ENCODE measurements at places on chromosomes 3 and 15.

DNA sequence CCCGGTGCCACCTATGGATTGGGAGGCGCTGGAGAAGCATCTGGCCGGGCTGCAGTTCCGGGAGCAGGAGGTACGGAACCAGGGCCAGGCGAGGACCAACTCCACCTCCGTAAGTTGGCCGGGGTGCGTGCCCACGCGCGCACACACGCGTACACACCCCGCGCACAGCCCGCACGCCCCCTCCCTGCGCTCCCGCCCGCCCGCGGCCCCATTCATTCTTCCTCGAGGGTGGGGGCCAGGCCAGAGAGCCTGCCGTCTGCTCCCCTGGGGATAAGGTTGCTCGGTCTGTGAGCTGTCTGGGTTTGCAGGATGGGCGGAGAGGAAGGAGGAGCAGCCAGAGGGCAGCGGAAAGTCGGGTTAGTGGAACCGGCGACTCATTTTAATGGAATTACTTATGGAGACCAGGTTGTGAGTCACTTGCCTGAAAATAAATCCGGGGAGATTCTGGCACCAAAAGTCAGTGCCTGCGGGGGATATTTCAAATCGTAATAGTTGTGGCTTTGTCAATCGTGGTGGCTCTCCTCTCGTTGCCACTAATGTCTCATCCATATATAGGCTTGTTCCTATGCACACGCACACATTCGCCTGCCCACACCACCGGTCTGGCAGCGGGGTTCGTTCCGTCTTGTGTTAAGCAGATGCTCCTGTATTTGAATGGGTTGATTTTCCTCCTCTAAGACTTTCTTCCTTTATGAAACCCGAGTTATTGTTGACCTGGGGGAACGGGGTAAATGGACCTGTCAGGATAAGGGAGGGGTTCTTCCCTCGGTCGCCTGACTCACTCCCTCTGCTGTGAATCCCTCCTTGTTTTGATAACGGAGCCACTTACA, 223.4 kb upstream of the IL12A start:
- peak; percentile 70 for DNase-seq

DNA sequence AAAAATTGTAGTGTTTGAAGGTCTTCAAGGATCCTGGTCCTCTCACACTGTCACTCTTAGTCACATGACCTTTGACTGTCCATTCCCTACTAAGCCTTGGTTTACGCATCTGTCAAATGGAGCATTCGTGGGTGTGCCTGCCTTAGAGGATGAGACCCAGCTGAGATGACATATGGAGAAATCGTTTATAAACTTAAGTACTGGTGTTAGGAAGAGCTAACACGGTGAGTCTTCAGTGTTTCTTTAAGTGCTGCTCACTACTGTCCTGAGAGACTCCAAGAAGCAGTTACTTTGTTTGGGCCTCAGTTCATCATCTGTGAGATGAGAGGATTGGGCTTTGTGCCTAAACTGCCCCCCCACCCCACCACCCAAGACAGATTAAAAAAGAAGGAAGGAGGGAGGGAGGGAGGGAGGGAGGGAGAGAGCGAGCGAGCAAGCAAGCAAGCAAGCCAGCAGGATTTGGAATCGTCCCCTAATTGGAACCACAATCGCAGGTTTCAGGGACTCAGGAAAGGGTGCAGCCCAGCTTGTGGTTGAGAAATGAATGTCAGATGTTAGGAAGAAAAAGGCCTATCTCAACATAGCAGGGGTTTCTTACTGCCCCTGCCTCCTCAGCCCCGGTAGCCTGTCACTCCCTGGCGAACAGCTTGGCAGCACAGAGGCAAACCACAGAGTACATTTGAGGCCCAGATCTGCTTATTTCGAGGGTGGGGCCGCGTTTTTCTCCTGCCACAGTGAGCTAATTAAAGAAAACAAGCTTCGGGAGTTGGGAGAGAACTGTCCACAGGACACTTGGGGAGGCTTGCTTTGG, 32.7 kb downstream of the SMAD3 start:
- DNase-seq, result no peak

DNA sequence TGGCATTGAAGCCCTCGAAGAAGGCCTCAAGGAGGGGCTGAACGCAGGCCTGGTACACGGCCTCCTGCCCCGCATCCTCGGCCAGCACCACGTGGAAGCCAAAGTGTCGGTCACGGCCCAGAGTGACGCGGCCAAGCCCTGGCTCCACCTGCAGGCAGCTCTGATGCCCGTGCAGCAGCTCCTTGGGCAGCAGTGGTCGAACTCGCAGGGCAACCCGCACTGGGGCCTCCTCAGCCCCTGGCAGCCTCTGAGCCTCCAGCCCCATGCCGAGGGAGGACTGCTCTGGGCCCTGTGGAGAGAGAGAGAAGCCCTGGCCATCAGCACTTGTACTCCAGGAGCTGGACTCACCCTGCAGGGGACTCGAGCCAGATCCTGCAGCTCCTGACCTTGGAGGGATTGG, 2.6 kb downstream of the KIF7 start:
- no peak for DNase-seq

GRCh38 chr3:111667170-111667569, 72.0 kb upstream of the ZBED2 start:
- no peak for DNase-seq

DNA sequence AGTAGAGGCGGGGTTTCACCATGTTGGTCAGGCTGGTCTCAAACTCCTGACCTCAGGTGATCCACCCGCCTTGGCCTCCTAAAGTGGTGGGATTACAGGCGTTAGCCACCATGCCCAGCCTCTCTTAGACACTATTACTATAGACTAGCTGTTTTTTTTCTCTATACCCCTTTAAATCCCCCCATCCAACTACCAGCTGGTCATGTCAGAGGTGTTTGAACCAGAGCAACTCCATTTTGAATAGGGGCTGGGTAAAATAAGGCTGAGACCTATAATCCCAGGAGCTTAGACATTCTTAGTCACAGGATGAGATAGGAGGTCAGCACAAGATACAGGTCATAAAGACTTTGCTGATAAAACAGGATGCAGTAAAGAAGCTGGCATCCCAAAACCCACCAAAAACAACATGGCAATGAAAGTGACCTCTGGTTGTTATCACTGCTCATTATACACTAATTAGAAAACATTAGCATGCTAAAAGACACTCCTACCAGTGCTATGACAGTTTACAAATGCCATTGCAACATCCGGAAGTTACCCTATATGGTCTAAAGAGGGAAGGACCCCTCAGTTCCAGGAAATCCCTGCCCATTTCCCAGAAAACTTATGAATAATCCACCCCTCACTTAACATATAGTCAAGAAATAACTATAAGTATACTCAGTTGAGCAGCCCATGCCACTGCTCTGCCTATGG, 57.8 kb upstream of the GPD1L start:
- no peak for DNase-seq

GRCh38 chr15:55434989-55435825, 26.9 kb downstream of the PIERCE2 start:
- DNase-seq, result no peak

- no peak for DNase-seq
Observed at GRCh38 chr3:154684021-154684420, 254.0 kb upstream of the GPR149 start.

DNA sequence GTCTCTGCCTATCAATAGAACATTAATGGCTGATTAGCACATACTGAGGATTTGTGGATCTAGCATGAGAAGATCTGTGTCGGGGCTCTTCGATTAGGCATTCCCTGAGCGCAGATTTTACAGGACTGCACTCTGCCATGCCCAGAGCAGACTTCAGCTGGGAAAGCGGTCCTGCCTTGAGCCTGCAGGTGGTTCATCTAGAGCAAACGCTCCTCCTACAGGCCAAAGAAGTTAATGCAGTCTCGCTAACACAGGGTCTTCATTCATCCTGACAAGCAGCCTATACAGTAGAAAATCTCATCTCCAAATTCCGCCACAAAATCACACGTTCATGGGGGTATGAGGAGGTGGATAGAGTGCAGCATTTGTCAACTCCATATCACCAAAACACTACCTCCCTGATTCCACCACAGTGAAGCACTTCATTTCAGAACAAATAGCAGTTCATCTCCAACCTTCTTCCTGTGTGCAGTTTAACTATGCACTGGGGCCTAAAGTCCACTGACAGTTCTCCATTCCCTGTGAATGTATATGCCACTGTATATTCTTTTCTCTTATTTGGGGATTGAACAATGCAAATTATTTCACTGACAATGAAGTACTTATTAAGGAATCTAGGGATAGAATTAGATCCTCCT, 405.8 kb downstream of the IGSF11 start:
- peak; percentile 20 for DNase-seq

- DNase-seq, result no peak
Observed at GRCh38 chr15:39770748-39771689, 11.6 kb downstream of the FSIP1 start.

DNA sequence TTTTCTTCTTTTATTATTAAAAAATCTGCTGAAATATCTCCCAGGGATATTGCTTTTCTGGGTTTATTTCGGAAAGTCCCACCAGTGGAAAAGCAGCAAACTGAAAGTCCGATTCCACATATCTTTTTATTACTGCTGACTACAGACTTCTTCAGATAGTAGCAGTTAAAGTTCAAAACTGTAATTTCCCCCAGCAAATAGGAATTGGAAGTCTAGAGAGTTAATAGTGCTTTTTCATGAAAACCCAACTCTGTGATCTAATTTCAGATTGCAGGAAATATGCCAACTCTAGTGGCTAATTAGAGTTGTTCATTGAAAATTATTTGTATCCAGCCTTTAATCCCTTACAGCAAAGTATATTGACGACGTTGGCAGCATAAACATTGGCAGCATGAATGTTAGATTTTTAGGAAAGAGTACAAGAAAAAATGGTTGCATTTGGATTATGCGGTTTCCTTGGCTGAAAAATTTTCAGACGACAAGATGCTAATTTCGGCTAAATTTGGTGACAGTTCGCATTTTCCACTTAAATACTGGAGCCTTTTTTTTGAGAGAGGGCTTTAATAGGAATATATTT, 472.9 kb upstream of the CBLB start:
- no peak for DNase-seq

DNA sequence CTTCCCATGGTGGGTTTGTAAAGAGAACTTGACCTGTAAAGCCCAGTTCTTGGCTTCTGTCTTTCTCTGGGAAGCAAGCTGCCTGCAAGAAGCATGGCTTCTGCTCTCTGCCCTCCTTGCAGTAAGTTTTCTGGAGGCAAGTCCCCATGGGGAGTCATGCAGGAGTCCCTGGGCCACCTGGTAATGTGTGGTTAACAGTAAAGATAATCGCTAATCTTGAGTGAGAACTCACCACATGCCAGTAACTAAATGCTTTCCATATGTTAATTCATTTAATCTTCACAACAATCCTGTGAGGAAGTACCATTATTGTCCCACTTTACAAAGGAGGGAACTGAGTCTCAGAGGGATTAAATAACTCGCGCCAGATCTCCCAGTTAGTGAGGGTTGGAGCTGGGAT, 4.2 kb downstream of the CAPN3 start:
- DNase-seq, result no peak

DNA sequence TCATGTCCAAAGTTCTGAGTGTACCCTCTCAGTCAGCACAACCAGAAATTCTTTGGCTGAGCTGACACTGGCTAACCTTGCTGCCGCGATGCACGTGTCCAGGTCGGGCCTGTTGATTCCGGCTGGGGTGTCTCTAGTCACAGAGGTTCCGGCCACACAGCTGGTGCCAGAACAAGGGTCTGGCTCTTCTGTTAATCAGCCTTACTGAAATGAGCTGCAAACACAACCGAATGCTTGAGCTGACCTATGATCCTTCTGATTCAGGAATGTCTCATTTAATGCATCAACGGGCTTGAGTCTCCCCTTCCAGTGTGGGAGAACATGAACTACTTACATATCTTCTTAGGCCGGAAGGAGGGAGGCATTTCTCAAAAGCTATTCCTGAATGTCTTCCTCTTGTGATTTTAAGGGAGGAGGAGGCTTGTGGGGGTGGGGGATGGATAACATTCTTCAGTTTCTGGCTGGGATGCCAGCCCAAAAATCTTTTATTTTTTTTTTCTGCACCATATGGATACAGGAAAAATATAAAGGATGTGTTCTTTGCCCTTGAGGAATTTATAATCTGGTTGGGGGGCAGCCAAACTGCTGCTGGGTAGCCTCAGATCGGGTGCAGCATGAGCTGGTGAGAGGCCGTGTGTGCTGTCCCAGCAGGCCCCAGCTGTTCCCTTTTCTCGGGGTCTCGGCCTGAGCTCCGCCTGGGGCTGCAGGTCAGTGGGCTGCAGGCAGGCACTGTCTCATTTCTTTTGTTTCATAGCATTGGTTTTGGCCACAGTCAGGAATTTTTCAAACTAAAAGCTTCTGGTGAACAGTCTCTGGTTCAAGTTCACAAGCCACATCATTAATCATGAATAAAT, 319.1 kb upstream of the TBL1XR1 start:
- peak; percentile 5 for DNase-seq

DNA sequence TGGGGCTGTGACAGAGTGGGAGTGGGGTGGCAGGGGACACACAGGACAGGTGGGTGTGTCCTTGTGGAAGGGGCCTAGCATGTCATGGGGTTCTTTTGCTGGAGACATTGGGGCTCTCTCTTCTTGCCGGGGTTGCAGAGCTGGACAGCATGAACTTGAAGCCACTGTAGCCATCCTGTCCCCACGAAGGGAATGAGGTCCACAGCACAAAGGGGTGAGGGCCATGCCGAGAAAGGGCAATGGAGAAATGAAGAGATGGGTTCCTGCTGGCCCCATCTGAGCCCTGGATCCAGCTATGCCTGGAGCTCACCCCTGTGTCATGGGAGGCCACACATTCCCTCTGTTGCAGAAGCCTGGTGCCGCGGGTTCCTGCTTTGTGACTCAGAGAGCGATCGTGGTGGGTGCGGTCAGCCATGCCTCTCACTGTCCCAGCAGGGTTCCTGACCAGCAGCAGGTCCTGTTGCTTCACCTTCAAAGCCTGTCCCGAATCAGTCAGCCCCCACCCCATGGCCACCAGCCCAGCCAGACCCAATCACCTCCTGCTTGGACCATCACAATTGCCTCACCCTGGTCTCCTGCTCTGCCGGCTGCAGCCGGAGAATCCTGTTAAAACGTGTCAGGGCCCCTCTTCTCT, 50.0 kb downstream of the DNAJB8 start:
- DNase-seq, result no peak

GRCh38 chr3:21390856-21391255, 360.2 kb downstream of the ZNF385D start:
- DNase-seq, result no peak

DNA sequence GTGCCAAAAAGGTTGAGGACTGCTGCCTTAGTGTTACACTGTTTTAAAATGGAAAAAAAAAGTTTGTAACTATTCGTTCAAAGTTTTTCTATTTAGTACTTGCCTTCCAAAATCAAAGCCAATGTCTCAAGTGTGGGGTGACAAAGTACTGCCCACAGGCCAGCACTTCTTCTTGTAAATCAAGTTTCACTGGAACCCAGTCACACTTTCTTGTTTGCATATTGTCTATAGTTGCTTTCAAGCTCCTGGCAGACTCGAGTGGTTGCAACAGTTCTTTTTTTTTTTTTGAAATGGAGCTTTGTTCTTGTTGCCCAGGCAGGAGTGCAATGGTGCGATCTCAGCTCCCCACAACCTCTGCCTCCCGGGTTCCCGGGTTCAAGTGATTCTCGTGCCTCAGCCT, 75.3 kb upstream of the RPL35A start:
- no peak for DNase-seq

GRCh38 chr15:97504031-97504792, 456.3 kb upstream of the ARRDC4 start:
- DNase-seq, result no peak

- DNase-seq, result no peak
Observed at GRCh38 chr3:45701172-45701867, 12.1 kb downstream of the SACM1L start.
